ENCODE measurements at places on chromosomes 2 and 18.

GRCh38 chr2:168519534-168520308 is 63.6 kb downstream of the CERS6 start:
- no peak for DNase-seq

GRCh38 chr18:24976502-24976901 is 375.5 kb downstream of the ZNF521 start:
- DNase-seq = no peak

GRCh38 chr2:24336811-24337210 is 23.5 kb downstream of the ITSN2 start:
- DNase-seq = no peak

DNA sequence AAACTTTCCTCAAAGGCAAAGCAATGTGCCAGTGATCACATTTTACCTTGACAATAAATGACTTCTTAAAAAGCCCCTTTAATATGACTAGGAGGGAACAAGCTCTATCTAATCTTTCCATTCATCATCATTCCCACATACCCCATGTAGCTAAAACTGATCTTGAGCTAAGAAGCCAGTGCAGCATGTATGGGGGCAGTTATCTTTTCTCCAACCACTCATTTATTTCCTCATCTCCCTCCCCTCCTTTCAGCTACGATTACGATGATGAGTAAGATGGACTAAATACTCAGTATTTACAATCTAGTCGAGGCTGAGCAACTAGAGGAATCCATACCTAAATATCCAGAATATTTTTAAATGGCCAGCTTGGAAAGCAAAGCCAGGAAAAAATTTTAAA is 35.5 kb downstream of the PNO1 start:
- DNase-seq = no peak

GRCh38 chr2:238461051-238461450 is 34.3 kb downstream of the ASB1 start:
- DNase-seq = no peak

DNA sequence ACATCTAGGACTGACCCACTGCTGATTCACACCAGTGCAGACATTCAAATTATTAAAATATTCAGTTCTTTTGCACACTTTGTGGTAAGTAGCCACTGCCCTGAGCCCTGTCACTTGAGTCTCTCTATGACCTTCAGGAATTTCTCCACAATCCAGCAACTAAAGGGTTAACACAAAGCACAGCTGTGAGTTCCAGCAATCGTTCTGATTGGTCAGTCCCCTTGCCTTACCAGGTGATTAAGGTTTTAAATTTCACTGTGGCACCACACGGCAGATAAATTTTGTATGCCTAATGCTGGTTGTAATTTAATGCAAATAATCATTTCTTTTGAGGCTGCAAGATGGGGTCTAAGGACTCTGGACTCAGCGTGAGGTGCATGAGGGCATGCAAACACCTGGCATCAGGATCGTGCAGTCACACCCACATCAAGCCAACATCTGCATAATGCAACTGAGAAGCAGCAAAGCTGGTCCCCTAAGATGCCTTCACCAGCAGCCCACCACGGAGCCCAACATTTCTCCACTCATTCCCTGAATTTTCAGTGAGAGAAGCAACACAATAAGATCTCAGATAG is 36.6 kb downstream of the SLC14A1 start:
- no peak for DNase-seq

GRCh38 chr2:78676921-78677696 is 348.4 kb upstream of the REG3G start:
- DNase-seq = no peak

DNA sequence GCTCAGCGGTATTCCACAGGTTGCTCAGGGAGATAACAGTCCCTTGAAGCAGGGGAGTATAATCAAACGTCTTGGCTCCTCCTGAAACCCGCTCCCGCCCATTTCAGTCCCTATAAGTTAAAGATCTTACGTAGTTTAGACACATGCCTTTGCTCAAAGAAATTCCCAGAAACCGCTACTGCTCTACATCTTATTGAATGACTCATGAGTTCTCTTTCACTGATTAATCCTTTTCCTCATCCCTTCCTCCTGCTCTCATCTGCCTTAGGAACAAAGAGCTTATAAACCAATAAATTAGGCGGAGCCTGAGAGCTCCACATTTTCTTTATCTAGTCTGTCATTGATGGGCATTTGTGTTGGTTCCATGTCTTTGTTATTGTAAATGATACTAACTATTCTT is 4.2 kb upstream of the SERPINB4 start:
- no peak for DNase-seq

DNA sequence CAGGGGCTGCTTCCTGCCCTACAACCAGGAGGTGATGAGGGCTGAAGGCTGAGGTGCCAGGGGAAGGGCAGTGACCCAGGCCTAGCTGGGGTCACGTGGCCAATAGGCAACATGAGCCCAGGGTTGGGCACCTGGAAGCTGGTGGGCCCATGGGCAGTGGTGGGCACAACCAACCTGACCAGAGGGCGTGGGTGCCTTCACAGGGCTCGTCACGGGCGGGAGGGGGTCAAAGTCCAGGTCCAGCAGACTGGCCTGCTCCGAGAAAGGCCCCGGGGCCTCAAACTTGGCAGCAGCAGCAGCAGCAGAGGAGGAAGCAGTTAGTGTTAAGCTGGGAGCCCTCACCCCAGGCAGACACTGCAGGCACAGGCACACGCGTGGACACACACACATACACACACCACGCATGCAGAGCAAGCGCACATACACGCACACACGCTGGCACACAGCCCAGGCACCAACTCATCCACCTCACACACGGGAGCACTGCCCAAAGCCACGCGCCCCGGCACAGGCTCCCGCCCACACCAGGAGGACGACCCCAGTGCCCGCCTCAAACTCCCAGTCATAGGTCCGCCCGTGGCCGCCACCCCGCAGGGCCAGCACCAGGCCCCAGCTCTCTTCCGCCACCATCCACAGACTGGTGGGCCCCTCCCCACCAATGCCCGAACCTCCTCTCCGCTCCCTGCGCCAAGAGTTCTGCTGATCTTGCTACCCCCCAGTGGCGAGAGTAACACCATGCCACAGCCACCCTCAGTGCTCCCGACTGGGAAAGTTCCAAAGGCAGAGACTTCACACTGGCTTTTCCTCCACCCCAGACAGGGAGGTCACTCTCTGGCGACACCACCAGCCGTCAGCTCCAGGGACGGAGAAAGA is 53.0 kb downstream of the BIN1 start:
- DNase-seq = peak; percentile 3

GRCh38 chr18:12776821-12777471 is 74.1 kb downstream of the PSMG2 start:
- DNase-seq = no peak
